Type B pancreatic cell (in vitro differentiated cells): ENCODE measurements at places on chromosomes 4 and X. TPM values are rescaled to one million over a fixed set of nuclear protein-coding genes. Genes with fewer than 3 reads are reported as not detected.

DNA sequence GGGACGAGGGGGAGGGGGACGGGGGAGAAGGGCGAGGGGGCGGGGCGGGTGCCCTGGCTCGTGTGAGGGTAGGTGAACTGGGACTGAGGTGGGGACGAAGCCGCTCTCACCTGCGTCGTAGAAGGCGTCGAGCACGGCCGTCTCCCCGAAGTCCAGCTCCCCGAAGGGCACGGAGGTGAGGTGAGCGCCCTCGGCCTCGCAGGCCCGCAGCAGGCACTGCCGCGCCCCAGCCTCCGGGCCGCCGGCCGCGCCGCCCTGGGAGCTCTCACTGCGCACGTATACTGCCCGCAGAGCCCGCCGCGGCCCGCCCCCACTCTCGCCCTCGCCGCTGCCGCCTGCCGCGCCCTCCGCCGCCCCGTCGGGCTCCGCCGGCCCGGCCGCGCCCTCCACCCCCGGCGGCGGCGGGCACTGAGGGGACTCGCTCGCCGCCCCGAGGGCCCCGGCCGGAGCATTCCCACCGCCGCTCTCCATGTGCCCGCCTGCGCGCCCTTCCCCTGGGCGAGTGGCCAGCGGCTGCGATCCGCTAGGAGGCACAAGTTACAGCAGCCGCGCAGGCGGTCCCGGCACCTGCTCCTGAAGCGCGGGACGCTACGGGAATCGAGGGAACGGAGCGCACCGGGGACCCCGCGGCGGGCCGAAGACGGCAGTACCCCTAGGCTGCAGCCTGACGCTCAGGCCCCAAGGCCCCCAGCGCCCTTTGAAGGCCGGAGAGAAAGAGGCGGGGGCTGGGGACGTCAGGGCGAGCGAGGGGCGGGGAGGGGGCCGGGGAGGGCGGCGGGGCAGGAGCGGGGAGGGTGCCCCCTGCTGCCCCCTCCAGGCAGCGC, at the start of gene MAP3K15:
Gene MAP3K15 (minus strand): TSS at position 718 of the 824 bp plus-strand sequence. CDS start 247 bp downstream, at position 471.
- no peaks in the 10 kb centered on the region for H3K36me3 ChIP-seq
- H3K27ac ChIP-seq = no peak within 1 kb of the TSS
- H3K27me3 ChIP-seq = peaks cover 50% of the 10 kb centered on the region
- no peaks in the 10 kb centered on the region for H3K4me1 ChIP-seq

DNA sequence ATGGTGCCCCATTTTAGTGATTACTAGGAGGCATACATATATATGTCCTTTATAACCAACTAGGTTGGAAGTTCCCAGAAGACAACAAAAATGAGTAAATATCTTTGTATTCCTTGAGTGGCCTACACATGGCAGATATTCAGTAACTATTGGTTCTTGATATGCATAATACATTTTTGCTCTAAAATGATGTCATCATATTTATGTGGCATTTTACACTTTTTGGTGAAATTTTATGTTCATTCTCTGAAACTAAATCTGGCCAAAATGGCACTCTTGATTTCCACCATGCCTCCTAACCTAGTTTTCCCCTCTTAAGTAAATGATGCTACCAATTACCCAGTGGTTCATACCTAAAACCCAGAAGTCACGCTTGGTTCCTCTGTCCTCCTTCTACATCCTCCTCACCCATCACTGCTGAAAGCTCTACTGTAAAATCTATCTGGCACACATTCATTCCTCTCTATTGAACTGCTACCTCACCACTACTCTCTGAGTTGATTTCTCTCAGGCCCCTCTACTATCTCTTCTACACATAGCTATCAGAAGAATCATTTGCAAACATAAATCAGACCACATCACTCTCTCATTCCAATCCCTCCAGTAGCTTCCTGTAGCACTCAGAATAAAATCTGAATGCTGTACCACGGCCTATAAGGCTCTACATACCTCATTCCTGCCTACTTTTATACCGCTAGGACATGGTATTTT, 13.4 kb downstream of the SLC10A7 start:
- no peaks in the 10 kb centered on the region for H3K4me1 ChIP-seq
- no peaks in the 10 kb centered on the region for H3K27me3 ChIP-seq

DNA sequence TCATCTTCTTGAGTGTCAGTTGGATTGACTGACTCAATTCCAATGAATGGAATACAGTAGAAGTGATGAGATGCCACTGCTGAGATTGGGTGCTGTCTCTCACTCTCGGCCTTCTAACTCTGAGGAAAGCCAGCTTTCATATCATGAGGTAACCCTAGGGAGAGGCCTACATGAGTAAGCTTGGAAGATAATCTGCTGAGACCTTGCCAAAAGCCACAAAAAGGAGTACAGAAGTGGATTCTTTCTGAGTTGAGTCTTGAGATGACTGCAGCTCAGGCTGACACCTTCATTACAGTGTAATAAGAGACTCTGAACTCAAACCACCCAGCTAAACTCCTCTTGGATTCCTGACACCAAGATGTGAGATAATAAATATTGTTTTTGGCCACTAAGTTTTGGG, 537.4 kb upstream of the MAGEB18 start:
- no peak overlapping the region for H3K27ac ChIP-seq
- no peaks in the 10 kb centered on the region for H3K36me3 ChIP-seq
- no peaks in the 10 kb centered on the region for H3K27me3 ChIP-seq
- H3K4me1 ChIP-seq = no peaks in the 10 kb centered on the region
- H3K4me3 ChIP-seq = no peak overlapping the region
- no peak for DNase-seq

DNA sequence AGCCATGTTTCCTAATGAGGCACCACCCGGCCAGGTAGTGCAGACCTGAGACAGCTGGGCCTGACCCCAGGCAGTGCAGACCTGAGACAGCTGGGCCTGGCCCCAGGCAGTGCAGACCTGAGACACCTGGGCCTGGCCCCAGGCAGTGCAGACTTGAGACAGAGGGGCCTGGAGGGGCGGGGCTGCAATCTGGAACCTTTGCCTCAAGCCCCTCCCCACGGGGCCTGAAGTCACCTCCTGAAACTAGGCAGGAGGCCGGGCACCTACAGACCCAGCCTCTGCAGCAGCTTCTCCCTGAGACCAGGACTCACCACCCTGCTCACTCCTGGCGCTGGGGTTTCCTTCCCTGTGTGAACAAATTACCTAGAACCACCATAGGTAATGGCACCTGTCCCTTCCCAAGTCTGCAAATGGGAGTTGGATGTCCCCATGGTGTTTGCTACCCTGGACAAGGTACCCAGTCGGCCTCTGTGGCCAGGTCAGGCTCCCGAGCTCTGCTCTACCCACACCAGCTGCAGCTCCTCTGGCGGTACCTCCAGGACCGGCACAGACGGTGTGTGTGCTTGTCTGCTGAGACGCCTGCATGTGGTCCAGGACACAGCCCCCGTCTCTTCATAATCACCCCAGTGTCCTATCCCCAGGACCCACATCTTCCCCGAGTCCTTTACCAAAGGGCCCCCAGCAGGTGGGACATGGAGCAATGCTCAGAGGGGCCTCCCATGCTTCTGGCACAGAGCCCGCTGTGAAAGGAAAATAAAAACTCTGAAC, 53.1 kb upstream of the C4orf50 start:
- peak overlapping the region; percentile 16 for H3K27ac ChIP-seq
- H3K4me1 ChIP-seq = peaks cover 8% of the 10 kb centered on the region
- no peak overlapping the region for H3K4me3 ChIP-seq
- no peak for DNase-seq
- no peaks in the 10 kb centered on the region for H3K36me3 ChIP-seq

GRCh38 chr4:8705161-8706145, 112.9 kb downstream of the CPZ start:
- no peaks in the 10 kb centered on the region for H3K36me3 ChIP-seq
- peaks cover 51% of the 10 kb centered on the region for H3K27me3 ChIP-seq
- H3K27ac ChIP-seq = no peak overlapping the region
- no peak overlapping the region for H3K4me3 ChIP-seq
- DNase-seq = no peak

DNA sequence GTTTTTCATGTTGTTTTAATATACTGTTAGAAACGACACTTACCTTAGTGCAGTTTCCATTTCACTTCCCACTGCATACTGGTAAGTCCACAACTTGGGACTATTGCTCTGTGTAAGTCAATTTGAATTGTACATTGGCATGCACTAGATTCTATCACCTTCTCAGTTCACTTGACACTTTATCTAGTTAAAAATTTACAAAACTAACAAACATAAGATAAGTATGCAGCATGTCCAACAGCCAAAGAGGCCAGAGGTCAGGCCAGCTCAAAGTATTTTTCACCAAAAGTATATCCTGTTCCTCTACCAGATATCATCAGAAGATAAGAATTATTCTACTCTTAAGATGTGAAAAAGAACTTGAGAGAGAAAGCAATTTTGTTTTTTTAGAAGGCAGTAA, 75.9 kb downstream of the QRFPR start:
- no peak for DNase-seq
- no peak overlapping the region for H3K27ac ChIP-seq
- no peaks in the 10 kb centered on the region for H3K36me3 ChIP-seq

DNA sequence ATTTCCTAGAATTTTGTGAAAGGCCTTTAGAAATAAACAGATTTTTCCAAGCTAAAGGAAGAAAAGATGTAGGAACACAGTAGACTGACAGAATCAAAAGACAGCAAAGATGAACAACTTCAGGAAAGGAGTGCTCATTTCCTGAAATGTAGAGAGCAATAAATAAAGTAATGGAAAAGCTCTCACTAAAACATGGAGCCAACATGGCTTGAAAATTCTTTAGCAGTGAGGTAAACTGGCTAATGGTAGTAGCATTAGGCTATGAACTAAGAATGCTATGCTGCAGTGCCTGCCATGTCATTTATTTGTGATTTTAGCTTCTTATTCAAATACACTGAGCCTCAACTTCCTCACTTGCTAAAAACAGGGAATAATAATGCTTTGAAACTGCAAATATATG, 108.7 kb downstream of the IQCM start:
- H3K27ac ChIP-seq = no peak overlapping the region
- H3K36me3 ChIP-seq = no peaks in the 10 kb centered on the region
- no peaks in the 10 kb centered on the region for H3K27me3 ChIP-seq

- H3K4me1 ChIP-seq = no peaks in the 10 kb centered on the region
- H3K36me3 ChIP-seq = peaks cover 14% of the 10 kb centered on the region
- no peak for DNase-seq
- H3K4me3 ChIP-seq = peak overlapping the region; percentile 28
- H3K27ac ChIP-seq = peak overlapping the region; percentile 22
These were observed 38.8 kb upstream of the UGDH start for GRCh38 chr4:39565878-39566600.

The PNMA5 gene
- 0.22 TPM in 1 of 2 replicates, not detected in the other for total RNA-seq

The TLR1 gene
- 0.36 and 0.55 TPM in 2 replicates for total RNA-seq

The FBXW7 gene
- total RNA-seq = 49.3 and 53.0 TPM in 2 replicates
